Omental fat pad (tissue), 4 donors: ENCODE measurements at places on chromosomes 4 and X. TPM values are rescaled to one million over a fixed set of nuclear protein-coding genes. Genes with fewer than 3 reads are reported as not detected.

Gene AREG
- 46.2 TPM for total RNA-seq

Gene ITGB1BP2
- total RNA-seq, result 1.1 TPM

Gene MAGEB10
- not detected for total RNA-seq

Gene GRIA2
- total RNA-seq, result not detected

Gene LETM1
- 48.5 TPM for total RNA-seq

Gene ATP2B3
- total RNA-seq, result not detected

Gene HAUS7
- total RNA-seq, result 14.9 TPM

Gene MAGEA2B
- total RNA-seq, result not detected

Gene PPP2R2C
- total RNA-seq, result 0.38 TPM

Gene FAM9C
- total RNA-seq, result not detected

Gene FHIP1A
- 29.1 TPM for total RNA-seq

Gene MOB1B
- 19.7 TPM for total RNA-seq

- no peak for DNase-seq
Measured at GRCh38 chr4:24705016-24705753, 90.2 kb upstream of the SOD3 start.

GRCh38 chr4:88957570-88957969 lies 99.4 kb downstream of the FAM13A start:
- DNase-seq, result no peak

DNA sequence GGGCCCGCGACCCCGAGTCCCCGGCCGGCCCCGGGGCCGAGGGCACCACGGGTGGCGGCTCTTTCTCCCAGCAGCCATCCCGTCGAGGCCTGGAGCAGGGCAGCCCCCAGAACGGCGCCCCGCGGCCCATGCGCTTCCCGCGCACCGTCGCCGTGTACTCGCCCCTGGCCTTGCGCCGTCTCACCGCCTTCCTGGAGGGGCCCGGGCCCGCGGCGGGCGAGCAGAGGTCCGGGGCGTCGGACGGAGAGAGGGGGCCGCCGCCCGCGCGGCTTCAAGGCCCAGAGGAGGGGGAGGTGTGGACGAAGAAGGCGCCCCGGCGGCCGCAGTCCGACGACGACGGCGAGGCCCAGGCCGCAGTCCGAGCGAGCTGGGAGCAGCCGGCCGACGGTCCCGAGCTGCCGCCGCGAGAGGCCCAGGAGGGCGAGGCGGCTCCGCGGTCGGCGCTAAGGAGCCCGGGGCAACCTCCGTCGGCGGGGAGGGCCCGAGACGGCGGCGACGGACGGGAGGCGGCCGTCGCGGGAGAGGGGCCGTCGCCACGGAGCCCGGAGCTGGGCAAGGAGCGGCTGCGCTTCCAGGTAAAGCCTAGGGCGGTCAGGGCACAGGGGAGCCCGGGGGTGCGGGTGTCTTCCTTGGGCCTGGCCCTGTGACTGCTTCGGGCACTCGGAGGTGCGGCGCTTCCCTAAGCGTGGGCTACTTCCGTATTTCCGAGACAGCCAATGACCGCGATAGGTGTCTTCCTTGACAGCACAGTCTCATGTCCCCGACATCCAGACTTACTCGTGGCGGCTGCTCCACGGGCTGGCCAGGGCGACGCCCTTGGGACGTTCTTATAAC lies 845 bp downstream of the ZAR1 start:
- no peak for DNase-seq

DNA sequence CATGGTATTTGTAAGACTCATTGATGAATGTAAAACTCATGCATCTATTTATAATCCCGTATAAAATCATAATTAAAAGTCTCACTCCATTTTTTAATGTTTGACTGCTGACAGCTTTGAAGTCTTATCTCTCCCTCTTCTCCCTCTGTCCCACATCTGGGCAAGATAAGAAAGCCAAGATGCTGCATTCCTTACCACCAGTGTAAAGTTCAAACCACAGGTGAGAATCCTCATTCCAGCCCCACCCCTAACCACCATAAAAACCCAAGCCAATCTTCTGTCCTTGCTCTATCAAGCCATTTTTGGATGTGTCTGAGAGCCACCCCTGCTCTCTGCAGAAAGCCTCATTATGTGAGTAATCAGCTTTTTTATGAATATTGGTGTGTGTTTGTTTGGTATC lies 59.3 kb upstream of the MAGED1 start:
- DNase-seq, result no peak

DNA sequence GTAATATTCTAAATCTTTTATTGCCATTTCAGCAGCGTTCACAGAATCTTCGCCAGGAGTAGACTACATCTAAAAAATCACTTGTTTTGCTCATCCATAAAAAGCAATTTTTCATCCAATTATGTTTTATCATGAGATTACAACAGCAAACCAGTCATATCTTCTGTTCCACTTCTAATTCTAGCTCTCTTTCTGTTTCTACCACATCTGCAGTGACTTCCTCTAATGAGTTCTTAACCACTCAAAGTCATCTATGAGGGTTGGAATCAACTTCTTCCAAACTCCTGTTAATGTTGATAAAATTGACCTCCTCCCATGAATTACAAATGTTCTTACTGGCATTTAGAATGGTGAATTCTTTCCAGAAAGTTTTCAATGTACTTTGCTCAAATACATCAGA lies 174.4 kb upstream of the BRWD3 start:
- DNase-seq, result no peak

- no peak for DNase-seq
Measured at GRCh38 chr4:8364141-8364540, 76.4 kb downstream of the ACOX3 start.

- DNase-seq, result no peak
Measured at GRCh38 chrX:101462892-101463291, 22.4 kb upstream of the ARMCX4 start.

DNA sequence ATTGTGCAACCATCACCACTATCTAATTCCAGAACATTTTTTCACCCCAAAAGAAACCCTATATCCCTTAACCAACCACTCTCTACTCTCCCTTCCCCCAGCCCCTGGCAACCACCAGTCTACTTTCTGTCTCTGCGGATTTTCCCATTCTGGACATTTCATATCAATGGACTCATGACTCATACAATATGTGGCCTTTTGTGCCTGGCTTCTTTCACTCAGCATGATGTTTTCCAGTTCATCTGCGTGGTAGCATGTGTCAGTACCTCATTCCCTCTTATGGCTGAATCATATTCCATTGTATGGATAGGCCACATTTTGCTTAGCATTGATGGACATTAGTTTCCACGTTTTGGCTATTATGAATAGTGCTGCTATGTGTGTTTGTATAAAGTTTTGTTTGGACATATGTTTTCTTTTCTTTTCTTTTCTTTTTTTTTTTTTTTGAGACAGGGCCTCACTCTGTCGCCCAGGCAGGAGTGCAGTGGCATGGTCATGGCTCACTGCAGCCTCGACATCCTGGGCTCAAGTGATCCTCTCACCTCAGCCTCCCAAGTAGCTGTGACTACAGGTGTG lies 335.4 kb downstream of the BCOR start:
- no peak for DNase-seq

GRCh38 chrX:136386826-136387225 lies 86.1 kb downstream of the ADGRG4 start:
- no peak for DNase-seq

DNA sequence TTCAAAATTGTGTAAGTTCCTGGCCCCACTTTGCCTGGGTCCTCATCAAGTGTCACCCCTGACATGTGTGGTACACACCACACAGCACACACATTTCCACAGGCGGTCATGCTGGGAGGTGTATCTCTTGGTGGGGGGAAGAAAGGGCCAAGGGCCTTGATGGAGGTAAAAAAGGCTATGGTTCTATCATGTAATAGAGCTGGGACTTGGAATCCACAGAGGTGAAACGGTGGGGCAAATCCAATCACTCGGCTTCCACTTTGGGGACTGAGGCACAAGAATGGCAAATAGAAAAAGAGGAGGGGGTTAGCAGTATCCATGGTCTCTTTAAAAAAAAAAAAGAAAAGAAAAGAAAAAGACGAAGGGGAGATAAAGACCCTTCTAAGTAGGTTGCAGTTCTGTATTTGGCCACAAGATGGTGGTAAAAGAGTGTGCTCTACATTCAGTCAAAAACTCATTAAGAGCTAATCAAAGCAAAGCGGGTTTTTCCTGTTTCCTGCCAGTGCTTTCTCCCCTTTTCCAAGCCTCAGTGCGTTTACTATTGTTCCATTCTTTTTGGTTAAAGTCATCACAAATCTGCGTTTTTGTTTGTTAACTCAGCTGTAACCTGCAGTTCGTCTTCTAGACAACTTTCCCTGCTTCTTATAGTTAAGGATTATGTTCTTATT lies 37.0 kb upstream of the ATP6AP2 start:
- no peak for DNase-seq

DNA sequence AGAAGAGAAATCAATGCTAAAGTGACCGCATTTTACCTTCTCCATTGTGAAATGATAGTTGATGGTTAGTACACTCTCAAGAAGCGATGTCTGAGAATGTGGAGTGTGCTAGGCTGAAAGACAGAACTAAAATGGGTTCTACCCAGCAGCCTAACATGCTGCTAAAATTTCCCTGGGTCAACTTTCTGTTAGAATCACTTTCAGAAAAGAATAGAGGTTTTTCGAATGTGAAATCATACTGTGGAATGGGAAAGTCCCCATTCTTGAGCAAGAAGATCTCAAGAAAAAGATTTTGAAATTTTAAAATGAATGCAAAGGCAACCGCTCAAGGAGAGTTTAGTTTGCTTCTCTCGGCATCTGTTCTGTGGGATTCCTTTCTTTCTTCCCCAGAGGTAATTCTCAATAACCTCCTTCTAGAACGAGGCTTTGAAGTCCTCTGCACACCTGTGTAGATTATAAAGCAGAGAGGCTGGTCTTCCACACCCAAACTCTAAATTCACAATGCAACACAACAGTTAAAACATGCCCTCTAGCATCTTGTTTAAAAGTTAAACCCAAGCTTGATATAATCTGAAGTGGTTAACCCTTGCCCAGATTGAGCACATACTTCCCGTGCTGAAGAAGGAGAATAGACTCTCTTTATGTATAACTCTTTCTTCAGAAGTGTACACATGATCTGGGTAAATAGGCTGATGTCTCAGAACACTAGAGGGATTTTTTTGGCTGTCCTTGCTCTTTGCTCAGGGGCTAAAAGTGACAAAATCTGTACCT lies 208.7 kb upstream of the KLF3 start:
- DNase-seq, result no peak

DNA sequence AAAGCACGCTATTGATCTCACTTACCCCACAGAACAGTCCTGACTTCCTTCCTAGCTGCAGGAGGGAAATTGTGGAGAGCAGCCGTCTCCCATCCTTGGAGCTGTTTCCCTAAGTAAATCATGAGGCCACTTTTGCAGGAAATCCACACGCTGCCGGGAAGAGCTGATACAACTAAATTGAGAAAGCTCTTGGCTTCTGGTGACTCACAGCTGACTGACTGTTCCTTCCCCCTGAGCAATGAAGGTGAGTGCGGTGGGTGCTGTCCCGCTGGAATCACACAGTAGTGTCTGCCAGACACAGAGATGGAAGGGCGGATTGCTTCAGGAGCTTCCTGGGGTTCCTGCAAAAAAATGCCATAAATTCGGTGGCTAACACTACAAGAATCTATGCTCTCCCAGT lies 268.9 kb downstream of the ASMT start:
- DNase-seq, result no peak

DNA sequence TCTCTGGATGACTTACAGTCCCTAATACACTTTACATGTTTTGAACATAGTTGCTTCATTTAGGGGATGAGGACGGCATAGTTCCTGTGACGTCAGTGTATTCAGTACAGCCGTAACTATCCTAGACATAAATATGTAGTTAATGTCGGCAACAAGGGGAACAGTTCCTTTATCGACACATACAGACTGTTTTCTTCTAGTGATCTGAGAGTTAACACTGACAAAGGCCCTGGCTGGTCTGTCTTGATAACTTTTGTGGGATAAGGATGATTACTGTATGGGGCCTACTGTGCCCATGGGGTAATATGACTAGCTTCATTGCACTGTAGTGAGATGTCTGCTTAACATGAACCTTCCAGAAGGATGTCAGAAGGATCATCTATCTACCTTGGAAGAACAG lies 131.2 kb downstream of the ZNF518B start:
- no peak for DNase-seq

- peak; percentile 56 for DNase-seq
Measured at GRCh38 chr4:6917461-6918271, 8.0 kb downstream of the TBC1D14 start.

DNA sequence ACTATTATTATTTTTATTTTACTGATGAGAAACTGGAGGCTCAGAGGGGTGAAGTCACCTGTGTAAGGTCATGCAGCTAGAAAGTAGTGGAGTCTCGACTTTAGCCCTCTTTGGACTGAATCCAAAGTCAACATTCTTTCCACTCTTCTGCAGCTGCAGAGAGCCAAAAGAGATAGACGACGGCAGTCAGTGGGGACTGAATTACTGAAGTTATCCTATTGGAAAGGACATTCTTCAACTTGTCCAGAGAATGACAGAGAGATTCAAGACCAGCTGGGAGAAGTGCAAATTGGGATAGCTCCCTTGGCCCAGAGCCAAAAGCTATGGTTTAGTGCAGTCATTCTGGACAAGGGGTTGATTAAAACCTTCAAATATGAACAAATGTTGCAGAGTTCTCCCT lies 42.5 kb downstream of the VGLL1 start:
- no peak for DNase-seq

DNA sequence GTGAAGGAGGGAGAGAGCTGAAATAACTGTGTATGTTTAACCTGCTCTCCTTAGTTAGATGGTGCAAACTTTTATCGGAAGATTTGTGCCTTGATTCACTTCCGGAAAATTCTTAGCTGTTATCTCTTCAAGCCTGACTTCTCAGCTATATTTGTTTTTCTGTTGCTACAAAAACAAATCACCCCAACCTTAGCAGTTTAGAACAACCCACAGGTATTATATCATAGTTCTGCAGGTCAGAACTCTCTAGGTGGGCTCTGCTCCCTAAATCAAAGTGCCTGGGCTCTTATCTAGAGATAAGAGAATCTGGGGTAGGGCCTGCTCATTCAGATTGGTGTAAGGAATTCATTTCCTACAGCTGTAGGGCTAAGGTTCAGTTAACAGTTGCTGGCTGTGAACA lies 15.1 kb upstream of the CEP135 start:
- DNase-seq, result no peak

DNA sequence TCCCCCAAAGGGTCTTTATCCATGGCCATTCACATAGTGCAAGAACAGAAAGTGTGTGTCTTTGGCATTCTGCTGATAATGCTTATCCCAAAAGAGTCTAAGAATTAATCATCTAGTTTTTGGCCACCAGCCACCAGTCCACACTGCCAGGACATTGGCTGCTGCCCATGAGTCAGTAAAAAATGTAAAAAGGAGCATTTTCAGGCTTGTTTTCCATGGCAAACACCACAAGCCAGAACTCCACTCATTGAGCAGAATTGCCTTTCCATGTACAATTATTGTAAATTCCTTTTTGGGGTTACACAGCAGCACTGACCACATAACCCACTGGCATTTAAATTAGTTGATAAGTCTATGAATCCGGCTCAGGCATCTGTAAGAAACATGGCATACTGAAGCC lies 89.2 kb upstream of the PRDX4 start:
- no peak for DNase-seq

- DNase-seq, result no peak
Measured at GRCh38 chr4:94634271-94634670, 123.5 kb upstream of the BMPR1B start.

- DNase-seq, result no peak
Measured at GRCh38 chrX:46681849-46682248, 77.1 kb downstream of the SLC9A7 start.

- DNase-seq, result no peak
Measured at GRCh38 chr4:42555828-42556227, 101.1 kb downstream of the ATP8A1 start.
